PC-9 (cell line): ENCODE measurements at places on chromosomes 6 and 20. TPM values are rescaled to one million over a fixed set of nuclear protein-coding genes. Genes with fewer than 3 reads are reported as not detected.

Gene TNNC2
- 1.3 TPM in 1 of 2 replicates, not detected in the other for total RNA-seq

Gene MTFR2
- 10.5 and 12.6 TPM in 2 replicates for total RNA-seq

Gene RUNX2
- total RNA-seq = 10.4 and 12.5 TPM in 2 replicates

- H3K4me3 ChIP-seq = no peak overlapping the region
- no peaks in the 10 kb centered on the region for H3K27me3 ChIP-seq
- no peaks in the 10 kb centered on the region for H3K4me1 ChIP-seq
- H3K27ac ChIP-seq = no peak overlapping the region
- H3K36me3 ChIP-seq = no peaks in the 10 kb centered on the region
- DNase-seq = no peak
Observed at GRCh38 chr20:37329481-37330165, 16.3 kb upstream of the SRC start.

GRCh38 chr6:11700118-11700718, 78.4 kb downstream of the ADTRP start:
- no peaks in the 10 kb centered on the region for H3K36me3 ChIP-seq
- H3K27me3 ChIP-seq = no peaks in the 10 kb centered on the region
- H3K4me3 ChIP-seq = no peak overlapping the region
- H3K27ac ChIP-seq = no peak overlapping the region
- DNase-seq = no peak
- H3K4me1 ChIP-seq = no peaks in the 10 kb centered on the region

- H3K27ac ChIP-seq = no peak overlapping the region
- H3K4me3 ChIP-seq = no peak overlapping the region
- no peaks in the 10 kb centered on the region for H3K36me3 ChIP-seq
Observed at GRCh38 chr6:78850621-78851020, 16.7 kb upstream of the IRAK1BP1 start.

DNA sequence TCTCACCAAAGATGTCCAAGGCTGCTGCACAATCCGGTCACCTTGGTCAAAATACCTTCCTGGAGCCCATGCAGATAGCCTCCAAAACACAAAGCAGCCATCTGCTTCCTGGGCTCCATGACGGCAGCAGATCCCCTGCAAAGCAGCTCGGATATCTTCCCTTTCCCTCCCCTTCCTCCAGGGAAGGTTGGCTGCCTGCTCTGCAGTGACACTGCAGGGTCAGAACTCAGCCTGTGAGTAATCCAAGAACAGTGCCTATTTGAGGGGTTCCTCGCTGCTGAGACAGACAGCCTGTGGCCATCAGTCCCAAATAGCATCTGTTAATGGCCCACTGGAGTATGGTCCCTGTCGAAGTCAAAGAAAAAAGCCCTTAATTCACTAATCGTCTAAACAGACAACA, 270.8 kb downstream of the PREX1 start:
- H3K4me3 ChIP-seq = no peak overlapping the region
- H3K4me1 ChIP-seq = no peaks in the 10 kb centered on the region
- no peaks in the 10 kb centered on the region for H3K27me3 ChIP-seq
- H3K27ac ChIP-seq = no peak overlapping the region

GRCh38 chr20:62651285-62652021, 9.2 kb downstream of the SLCO4A1 start:
- H3K4me1 ChIP-seq = peaks cover 44% of the 10 kb centered on the region
- no peak overlapping the region for H3K4me3 ChIP-seq
- peaks cover 29% of the 10 kb centered on the region; the same call in 1 of the 2 replicates for H3K36me3 ChIP-seq
- H3K27me3 ChIP-seq = no peaks in the 10 kb centered on the region

GRCh38 chr20:533526-533925, 10.1 kb downstream of the CSNK2A1 start:
- H3K4me1 ChIP-seq = peaks cover 38% of the 10 kb centered on the region
- no peak overlapping the region for H3K27ac ChIP-seq
- no peak overlapping the region for H3K4me3 ChIP-seq
- no peaks in the 10 kb centered on the region for H3K27me3 ChIP-seq
- DNase-seq = no peak
- peaks cover 8% of the 10 kb centered on the region; the same call in 1 of the 2 replicates for H3K36me3 ChIP-seq

GRCh38 chr6:7124636-7125035, 16.9 kb downstream of the RREB1 start:
- no peaks in the 10 kb centered on the region for H3K27me3 ChIP-seq
- no peak for DNase-seq
- no peak overlapping the region for H3K4me3 ChIP-seq
- no peak overlapping the region for H3K27ac ChIP-seq
- H3K4me1 ChIP-seq = no peaks in the 10 kb centered on the region
- no peaks in the 10 kb centered on the region for H3K36me3 ChIP-seq

GRCh38 chr20:35743693-35744491, 1.8 kb upstream of the RBM39 start:
- H3K36me3 ChIP-seq = peaks cover 22% of the 10 kb centered on the region
- peak overlapping the region; percentile 94; the same call in 1 of the 2 replicates for H3K4me3 ChIP-seq
- H3K4me1 ChIP-seq = peaks cover 24% of the 10 kb centered on the region

DNA sequence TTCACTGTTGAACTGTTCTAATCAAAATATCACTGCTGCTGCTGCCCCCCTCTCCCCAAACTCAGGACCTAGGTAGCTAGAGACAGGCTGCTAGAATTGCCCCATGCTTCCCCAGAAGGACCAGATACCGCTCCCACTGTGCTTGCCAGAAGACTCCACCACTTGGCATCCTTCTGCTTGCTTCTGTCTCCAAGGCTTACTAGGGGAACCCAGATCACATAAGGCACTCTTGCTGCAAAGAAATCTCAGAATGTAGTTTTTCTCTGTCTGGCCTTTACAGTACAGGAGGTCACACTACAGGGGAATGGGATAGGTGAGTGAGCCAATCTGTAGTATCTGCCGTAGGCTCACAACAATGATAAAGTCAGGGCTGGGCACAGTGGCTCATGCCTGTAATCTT, 21.5 kb upstream of the SLC9A8 start:
- peak overlapping the region; percentile 97 for H3K27ac ChIP-seq
- H3K36me3 ChIP-seq = no peaks in the 10 kb centered on the region

- H3K36me3 ChIP-seq = no peaks in the 10 kb centered on the region
- H3K27ac ChIP-seq = no peak overlapping the region
- H3K4me3 ChIP-seq = no peak overlapping the region
- DNase-seq = peak; percentile 25
- H3K4me1 ChIP-seq = no peaks in the 10 kb centered on the region
Observed at GRCh38 chr6:157667211-157668008, 155.6 kb upstream of the SNX9 start.

DNA sequence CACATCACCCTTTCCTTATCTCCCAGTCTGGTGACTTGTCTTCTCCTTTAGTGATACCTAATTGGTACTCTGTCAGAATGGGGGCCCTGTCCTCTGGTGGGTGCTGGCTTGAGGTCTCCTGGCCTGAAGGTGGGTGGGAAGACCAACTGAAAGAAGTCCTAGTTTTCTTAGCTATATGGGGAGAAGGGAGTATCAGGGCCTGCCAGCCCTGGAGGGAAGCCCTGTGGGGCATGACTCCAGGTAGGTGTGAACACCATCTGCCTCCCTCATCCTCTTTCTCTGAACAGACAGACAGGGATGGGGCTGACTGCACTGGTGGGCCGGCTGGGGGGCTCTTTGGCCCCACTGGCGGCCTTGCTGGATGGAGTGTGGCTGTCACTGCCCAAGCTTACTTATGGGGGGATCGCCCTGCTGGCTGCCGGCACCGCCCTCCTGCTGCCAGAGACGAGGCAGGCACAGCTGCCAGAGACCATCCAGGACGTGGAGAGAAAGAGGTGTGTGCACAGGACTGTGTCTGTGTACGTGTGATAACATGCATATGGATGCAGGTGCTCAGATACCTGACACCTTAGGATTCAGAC, 4.8 kb downstream of the CRIP3 start:
- no peaks in the 10 kb centered on the region; the same call in 1 of the 2 replicates for H3K4me1 ChIP-seq
- H3K27me3 ChIP-seq = no peaks in the 10 kb centered on the region
- no peak overlapping the region for H3K4me3 ChIP-seq
- H3K27ac ChIP-seq = no peak overlapping the region
